ENCODE measurements at places on chromosomes 5 and 9.
A peak's percentile ranks its signal among the peaks of the same experiment; 100 is the strongest.

DNA sequence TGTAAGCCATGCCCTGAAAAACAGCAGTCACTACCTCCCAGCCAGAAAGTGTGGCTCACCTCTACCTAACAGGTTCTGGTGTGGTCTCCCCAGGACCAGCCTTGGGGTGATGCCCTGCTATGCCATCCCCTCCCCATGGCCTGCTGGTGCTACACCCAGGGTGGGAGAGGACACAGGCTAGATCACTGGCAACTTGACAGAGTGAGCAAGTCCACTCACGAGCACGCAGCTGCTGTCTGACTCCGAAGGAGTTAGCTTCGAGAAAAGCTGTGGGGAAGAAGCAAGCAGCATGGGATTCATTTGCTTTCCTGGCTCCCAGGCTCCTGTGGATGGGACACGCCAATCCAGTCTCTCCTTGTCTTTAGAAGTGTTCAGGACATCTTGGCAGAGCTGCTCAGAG lies 102.2 kb downstream of the COL5A1 start:
- DNase-seq = no peak

DNA sequence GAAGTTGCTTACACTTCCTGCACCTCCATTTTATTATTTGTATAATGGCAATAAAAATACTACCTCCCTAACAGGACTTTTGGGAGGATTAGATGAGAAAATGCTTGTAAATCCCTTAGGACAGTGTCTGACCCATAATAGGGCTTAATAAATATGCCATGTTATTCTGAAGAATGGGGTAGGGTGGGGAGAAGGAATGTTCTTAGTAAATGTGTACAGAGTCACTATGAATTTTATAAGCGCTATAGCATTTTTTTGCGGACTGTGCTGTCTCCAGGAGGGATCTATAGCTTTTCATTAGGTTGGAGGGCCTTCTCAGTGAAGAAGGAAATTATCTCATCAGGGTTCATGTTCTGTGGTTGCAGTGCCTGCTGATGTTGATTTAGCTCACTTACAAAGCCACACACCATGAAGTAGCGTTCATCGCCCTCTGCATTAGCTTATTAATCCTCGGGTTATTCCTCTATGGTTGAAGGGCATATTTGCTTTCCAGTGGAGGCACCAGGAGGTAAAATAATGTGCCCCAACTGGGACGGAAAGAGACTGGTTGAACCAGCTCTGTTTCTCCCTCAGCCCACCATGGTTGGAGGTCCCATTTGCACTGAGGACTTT lies 497.1 kb downstream of the ARHGEF28 start:
- DNase-seq = no peak

GRCh38 chr5:120748474-120748873 lies 284.4 kb downstream of the PRR16 start:
- no peak for DNase-seq

GRCh38 chr9:112348257-112349007 lies 15.0 kb upstream of the PTBP3 start:
- peak; percentile 53 for DNase-seq

GRCh38 chr5:120137582-120137981 lies 326.5 kb upstream of the PRR16 start:
- DNase-seq = no peak

DNA sequence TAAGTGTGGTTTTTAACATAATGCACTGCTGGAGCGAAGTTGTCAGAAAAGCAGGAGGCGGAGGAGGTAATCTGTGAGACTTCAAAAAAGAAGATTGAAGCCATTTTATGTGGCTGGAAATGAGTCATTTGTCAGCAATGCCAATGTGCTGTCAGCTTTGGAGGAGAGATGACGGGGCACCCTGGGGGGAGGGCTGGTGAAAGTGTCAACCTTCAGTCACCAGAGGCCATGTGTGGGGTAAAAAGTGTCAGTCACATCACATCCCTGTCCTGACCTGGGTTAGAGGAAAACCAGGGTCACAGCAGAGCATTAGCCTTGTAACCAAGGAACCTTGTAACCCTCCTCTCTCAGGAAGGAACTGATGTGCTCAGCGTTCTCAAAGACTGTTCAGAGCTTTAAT lies 59.1 kb downstream of the TLR4 start:
- no peak for DNase-seq

GRCh38 chr5:111563031-111563822 lies 50.9 kb upstream of the STARD4 start:
- no peak for DNase-seq

DNA sequence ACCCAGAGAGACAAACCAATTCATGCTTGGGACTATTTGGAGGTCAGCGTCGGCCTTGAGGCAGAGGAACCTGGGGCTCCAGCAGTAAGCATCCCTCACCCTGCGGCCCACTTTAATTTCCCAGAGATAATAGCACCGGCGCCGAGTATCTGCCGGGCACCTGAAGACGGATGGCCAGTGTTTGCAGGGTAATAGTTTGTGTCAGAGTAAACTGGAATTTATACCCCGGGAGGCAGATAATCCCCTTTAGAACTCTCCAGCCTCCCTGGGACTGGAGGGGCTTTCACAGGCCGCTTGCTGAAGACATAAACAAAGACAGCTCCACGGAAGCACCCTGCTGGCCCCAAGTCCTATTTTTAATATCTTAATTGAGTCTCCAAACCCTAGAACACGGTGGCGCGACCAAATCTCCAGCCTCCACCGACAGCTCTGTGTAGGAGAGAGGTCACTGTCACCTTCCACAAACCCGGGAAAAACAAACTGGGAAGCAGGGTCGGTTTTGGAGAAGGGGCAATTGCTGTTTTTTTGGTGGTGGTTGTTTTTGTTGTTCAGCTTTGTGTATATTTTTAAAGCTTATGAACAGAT lies 17.4 kb upstream of the FCN1 start:
- no peak for DNase-seq

GRCh38 chr5:88195636-88196035 lies 73.0 kb downstream of the TMEM161B start:
- DNase-seq = no peak

- DNase-seq = no peak
Observed at GRCh38 chr5:26023361-26023760, 1015.0 kb downstream of the CDH9 start.

- no peak for DNase-seq
Observed at GRCh38 chr5:143372187-143372829, 31.2 kb downstream of the NR3C1 start.

DNA sequence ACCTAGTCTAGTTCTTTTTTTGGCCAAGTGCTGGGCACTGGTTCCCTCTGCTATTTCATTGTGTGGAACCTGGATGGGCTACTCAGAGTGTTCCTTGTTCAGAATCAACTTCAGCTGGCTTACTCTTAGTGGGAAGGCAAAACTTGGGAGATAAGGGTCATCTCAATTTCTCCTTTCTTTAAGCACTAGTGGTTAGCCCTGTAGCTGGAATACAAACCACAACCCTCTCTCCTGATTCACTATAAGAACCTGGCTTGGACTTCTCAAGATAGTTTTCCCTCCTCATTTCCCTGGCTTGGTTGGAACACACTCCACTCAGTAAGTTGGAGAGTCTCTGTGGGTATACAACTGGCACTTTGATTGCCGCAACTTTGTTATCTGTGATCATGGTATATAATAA lies 35.1 kb downstream of the GRIA1 start:
- no peak for DNase-seq

DNA sequence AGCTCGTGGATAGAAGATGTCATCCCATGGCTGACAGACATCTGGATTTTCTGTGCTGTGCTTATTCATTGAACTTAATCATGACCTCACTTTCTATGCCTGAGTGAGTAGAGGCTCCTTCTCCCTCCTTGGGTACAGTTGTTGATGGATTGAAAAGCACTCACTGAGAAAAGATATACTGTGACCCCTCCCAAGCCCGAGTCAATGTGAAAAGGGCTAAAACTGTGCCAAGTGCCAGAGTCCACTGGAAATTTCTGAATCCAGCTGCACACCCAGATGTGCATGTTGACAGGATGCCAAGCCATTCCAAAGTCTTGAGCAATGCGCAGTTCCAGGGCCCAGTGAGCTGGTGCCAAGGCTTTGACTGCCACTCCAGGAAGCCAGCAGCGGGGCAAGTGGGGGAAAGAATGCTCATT lies 473.0 kb downstream of the NTRK2 start:
- DNase-seq = no peak

DNA sequence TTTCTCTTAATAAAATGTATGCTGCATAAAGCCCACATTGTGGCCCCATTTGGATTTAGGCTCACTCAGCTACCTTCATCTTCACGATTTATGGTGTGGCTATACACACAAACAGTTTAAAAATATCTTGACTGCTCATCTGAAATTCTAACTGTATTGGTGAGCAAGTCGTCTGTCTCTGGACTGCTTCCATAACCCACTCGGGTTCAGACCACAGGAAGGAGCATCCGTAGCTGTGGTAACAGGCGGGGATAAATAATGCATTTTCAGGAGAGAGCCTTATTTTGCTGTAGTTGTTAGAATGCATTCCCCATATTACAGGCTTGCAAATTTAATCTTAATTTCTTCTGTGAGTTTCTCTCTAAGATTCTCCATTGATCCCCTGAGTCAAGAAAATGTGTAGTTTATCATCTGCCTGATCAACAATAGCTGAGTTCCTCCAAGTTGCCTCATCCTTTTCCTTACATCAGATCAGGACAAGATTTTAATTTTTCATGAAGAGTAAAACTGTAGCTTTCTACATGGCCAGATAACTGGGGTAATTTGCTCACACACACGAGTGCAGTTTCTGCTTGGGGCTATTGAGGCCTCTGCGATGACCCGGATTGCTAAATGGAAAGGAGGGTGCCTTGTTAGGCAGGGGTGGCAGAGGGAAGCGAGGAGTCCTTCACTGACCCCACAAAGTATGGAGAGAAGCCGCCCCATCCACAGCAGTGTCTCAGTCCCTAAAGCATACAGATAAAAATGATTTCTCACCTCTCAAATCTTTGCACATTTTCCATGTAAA lies 133.9 kb downstream of the FSTL4 start:
- DNase-seq = no peak

DNA sequence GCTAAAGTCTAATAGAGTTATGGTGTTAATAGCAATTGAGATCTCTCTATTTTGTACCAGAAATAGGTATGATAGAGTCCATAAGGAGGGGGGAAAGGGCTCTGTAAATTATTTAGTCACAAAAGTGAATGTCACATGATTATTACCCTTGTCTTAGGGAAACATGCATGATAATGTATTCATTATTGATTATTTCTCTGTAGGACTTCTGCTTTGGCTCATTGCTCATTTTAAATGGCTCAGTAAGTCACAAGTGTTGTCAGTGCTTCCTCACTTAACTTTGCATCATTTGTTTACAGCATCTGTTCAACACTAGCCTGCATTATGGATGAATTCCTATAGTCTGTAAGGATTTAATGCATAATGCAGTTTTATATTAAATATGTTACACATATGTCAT lies 788.8 kb upstream of the EDIL3 start:
- DNase-seq = no peak

All from activated B cell treated with CpG ODN at 0.5 μM for 24 hours (primary cell).